ENCODE measurements at places on chromosomes 4 and X. TPM values are rescaled to one million over a fixed set of nuclear protein-coding genes. Genes with fewer than 3 reads are reported as not detected.

The CT45A2 gene
- total RNA-seq = not detected

The MAGEA2 gene
- not detected for total RNA-seq

The COQ2 gene
- total RNA-seq = 20.3 TPM

The CA5B gene
- total RNA-seq = 3.3 TPM

The STOX2 gene
- total RNA-seq = 27.3 TPM

The GYPB gene
- not detected for total RNA-seq

Measured in dermis lymphatic vessel endothelial cell (primary cell).